ENCODE measurements at places on chromosomes 16 and 17.

GRCh38 chr16:8346294-8346693 lies 244.0 kb downstream of the TMEM114 start:
- DNase-seq, result no peak

- DNase-seq, result no peak
These were observed 20.2 kb downstream of the FOXN1 start for GRCh38 chr17:28526381-28526780.

GRCh38 chr17:48301002-48301401 lies 129.0 kb downstream of the SKAP1 start:
- no peak for DNase-seq

DNA sequence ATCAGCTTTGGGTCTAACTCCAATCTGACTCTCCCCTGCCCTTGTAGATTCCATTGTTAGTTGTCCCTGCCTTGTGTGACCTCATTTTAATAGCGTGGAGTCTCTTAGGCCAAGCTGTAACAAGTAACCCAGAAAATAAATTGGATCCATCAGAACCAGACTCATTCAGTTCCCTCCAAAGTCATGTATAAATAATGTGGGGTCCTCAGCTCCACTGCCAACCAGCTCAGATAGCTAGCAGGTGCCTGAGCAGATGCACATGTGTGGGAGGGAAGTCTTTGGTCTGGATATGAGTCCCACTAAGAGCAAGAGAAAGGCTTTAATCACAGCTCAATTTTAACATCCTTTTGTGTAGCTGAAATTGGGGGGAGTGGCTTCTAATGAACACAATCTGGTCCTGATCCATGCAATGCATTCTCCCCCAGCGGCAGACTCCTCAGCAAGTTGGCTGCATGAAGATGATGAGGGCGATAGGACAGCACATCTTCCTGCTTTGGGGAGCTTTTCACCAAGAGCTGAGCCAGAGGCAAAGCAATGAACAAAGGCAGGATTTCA lies 151.6 kb downstream of the ABCC12 start:
- DNase-seq, result no peak

- DNase-seq, result no peak
These were observed 9.7 kb downstream of the GNAO1 start for GRCh38 chr16:56201030-56201429.

DNA sequence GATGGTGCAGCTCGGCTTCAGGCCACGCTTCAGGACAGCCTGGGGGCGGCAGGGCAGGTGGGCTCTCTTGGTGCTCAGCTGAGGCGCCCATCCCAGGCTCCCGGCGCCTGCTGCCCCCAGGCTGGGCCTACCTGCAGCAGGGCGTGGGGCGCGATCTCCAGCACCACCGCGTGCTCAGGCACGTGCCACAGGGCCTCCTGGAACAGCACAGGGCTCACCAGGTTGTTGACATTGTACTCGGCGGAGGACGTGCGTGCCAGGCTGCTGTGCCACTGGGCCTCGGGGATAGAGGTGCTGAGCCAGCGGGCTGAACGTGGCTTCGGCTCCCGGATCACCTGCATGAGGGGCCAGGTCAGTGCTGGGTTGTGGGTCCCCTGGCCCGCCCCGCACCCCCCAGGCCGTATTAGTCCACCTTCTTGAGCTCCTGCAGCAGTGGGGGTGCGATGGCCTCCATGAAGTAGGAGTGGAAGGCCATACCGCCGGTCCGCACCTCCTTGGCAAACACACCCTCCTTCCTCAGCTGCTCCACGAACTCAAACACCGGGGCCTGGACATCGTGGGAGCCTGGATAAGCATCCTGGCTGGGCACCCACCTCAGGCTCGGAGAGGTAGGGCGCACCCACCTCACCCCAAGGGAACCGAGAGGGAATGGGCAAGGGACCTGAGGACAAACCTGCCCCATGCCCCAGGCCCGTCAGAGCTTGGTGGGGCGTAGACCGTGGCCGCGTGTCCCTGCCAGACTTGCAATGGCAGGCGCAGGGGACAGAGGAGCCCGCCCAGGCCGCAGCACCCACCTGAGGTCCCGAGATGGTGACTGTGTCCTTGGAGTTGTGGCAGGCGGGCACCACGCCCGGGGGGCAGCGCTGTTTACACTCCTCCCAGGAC lies 9.0 kb downstream of the FASN start:
- no peak for DNase-seq

DNA sequence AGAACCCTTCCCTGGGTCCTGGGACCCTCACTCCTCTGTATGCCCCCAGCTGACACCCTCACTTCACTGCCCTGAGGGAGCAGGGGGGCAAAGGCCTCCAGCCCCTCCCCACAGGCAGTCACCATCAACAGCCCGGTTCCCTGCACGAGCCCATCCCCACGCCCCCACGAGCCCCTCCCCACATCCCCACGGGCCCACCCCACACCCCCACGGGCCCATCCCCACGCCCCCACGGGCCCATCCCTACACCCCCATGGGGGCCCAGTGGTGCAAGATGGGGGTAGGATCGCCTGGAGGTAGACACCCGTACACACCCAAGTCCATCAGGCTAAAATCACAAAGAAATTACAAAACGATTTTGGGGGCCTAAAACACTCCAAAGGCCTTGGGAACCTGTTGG lies 42.3 kb downstream of the LMF1 start:
- DNase-seq, result no peak

GRCh38 chr17:46842835-46843234 lies 8.5 kb upstream of the WNT9B start:
- DNase-seq, result no peak

DNA sequence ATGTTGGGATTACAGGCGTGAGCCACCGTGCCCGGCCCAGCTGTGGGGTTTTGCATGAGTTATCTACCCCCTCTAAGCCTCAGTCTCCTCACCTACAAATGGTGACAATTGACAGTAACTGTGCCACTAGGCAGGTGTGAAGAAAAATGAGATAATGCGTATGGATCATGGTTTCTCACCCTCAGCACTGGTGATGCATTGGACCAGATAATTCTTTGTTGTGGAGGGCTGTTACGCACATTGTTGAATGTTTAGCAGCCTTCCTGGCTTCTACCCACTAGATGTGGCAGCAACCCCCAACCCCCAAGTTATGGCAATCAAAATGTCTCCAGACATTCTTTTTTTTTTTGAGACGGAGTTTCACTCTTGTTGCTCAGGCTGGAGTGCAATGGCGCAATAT lies 9.0 kb upstream of the HAPSTR1 start:
- DNase-seq, result no peak

DNA sequence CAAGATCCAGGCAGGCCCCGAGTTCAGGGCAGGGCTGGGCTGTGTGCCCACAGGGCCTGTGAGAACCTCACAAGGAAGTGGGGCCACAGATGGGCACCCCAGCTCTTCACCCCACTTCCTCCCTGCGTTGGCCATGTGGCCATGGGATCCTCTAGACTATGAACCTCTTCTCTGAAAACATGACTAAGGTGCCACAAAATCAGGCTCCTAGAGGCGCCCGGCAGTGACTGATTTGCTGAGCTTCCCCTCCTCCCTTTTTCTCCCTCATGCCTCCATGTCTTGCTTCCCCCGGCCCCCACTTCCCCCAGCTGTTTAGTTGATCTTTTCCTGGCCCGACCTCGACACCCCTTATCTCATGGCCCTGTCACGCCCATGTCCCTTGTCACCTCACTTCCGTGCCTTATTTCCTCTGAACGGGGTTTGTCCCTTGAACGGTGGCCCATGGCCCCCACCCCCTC lies 87.1 kb downstream of the KCNJ12 start:
- DNase-seq, result no peak

GRCh38 chr17:2025220-2025621 lies at the start of gene RTN4RL1:
Gene RTN4RL1, minus strand, starts transcription at chr17:2025334. Its CDS starts 469 bp downstream, at chr17:2024865.
- DNase-seq, result peak; percentile 78

DNA sequence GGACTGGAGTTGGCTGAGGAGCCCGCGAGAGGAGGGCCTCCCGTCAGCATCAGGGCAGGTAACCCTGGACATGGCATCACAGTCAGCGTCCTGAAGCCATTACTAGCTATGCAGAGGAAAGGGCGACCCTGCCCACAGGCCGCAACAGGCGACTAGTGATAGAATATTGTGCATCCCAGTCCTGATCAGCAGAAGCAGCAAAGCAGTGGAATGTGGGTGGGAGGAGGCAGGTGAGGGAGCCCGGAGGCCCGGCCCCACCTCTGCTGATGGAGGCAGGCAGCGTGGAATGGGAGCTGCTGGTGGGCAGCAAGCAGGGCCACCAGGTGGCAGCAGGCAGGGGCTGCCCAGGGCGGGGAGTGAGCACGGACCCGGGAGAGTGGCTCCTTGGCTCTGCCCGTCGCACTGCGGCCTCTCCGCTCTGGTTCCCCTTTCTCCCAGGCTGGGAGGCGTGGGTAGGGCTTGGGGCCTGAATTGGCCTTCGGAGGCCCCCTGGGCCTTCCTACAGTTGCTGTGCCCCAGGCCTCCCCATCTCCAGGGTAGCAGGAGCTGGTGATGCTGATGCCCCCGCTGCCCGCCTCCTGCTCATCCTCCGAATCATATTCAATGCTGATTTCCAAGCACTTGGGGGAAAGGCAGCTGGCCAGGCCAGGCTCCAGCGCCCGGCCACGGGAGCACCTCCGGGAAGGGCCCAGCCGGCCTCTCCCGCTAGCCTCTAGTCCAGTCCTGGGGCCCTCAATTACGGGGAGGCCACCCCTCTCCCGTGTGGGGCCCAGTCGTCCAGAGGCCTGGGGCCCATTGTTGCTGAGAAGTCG lies 20.2 kb downstream of the TSPOAP1 start:
- peak; percentile 36 for DNase-seq

GRCh38 chr17:16953347-16953746 lies 18.6 kb downstream of the TNFRSF13B start:
- no peak for DNase-seq

DNA sequence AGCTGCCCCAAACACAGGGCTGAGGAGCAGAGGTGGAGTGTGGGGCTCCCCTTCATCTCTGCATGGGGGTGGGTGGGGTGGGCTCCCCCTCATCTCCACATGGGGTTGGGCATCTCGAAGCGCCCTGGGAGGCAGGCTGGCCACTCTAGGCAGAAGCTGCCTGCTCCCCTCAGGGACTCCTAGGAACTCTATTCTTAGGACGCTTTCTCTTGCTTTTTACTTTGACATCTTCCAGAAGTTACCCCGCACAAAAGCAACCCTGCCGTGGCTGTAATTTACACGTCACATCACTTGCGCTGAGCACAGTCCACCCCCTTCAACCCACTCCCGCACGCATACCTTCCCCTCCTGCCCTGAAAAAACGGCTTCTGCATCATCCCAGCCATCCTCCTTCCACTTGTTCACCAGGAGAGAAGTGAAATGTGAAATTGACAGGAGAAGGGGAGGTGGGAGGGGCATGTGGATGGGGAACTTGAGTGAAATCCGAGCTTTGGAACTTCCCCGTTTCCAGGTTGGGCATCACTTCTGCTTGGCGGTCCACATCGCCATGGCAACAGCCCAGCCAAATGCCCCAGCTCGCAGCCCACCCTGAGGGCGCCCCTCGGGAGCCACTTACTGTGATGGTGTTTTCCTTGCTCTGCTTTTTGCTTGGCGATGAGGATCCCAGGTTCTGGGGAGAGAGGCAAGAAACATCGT lies 53.7 kb upstream of the RCVRN start:
- DNase-seq, result no peak

DNA sequence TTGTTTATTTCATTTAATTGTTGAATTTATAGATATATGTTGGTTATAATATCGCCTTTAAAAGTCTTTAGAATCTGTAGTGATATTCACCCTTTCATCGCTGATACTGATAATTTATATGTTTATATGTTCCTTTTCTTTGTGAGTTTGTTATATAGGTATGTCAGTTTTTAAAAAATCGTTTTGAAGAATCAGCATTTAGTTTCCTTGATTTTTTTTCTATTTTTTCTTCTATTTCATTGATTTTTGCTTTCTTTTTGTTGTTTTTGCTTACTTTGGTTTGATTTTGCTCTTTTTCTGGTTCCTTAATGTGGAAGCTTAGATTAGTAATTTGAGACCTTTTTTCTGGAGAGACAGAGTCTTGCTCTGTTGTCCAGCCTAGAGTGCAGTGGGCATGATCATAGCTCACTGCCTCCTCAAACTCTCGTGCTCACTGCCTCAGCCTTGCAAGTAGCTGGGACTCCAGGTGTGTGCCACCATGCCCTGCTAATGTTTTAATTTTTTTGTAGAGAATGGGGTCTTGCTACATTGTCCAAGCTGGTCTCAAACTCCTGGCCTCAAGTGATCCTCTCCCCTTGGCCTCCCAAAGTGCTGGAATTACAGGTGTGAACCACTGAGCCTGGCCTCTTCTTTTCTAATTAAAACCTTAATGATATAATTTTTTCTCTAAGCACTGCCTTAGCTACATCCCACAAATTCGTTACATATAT lies 7.5 kb downstream of the IST1 start:
- DNase-seq, result no peak

DNA sequence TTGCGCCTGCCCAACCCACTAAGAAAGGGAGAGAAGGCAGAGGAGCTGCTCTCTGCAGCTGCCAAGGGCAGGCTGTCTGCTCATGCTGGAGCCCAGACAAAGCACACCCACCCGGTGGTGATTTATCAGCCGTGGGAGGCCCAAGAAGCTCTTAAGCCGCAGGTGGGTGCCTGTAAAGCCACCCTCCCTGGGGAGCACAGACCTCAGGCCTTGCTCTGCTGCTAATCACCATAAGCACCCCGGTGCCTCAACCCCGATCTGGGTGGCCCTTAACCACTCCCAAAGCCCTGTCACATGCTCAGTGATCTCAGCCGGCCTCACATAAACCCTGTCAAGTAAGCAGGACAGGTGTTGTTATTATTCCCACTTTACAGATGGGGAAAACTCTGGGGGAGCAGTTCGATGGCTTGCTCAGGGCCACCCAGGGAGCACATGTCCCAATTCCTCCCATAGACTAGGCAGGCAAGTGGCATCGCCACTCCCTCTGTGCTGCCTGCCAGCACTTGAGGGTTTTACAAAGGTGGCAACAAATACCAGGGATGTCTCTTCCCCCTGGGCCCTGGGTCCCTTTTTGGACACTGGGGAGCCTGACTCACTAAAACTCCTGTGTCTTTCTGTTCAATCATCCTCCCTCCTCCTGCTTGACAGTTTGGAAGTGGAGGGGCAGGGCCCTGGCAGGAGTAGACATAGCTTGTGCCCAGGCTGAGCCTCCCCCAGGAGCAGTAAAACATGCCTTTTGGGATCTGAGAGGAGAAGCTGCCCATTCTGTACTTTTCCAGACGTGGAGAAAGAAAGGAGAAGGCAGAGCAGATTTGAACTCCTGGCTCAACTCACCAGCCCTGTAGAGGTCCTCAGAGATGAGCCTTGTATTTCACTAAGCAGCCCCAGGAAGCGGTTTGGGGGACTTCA lies 299.3 kb downstream of the SOX9 start:
- DNase-seq, result peak; percentile 81

DNA sequence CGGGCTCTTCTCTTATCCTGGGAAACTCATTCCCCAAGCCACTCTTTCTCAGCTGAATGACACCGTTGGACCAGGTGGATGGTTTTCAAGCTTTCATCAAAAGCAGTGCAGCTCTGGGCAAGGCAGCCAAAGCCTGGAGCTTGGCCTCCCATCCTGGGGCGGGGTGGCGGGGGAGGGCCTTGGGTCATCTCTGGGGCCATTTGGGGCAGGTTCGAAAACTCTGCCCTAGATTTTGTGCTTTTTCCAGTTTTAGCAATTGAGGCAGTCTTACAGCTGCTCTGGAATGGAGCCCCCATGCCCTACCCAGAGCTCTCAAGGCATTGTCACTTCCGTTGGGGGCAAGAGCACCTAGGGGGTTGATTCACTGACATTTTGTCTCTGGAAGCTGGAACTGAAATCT lies 9.1 kb downstream of the MPRIP start:
- DNase-seq, result no peak

Data from GM13976 (cell line).